Fibroblast of skin of left biceps (primary cell): ENCODE measurements at places on chromosomes 2 and 18.
A peak's percentile ranks its signal among the peaks of the same experiment; 100 is the strongest.

- DNase-seq: no peak
These were observed 2.1 kb downstream of the RRM2 start for GRCh38 chr2:10124538-10125045.

DNA sequence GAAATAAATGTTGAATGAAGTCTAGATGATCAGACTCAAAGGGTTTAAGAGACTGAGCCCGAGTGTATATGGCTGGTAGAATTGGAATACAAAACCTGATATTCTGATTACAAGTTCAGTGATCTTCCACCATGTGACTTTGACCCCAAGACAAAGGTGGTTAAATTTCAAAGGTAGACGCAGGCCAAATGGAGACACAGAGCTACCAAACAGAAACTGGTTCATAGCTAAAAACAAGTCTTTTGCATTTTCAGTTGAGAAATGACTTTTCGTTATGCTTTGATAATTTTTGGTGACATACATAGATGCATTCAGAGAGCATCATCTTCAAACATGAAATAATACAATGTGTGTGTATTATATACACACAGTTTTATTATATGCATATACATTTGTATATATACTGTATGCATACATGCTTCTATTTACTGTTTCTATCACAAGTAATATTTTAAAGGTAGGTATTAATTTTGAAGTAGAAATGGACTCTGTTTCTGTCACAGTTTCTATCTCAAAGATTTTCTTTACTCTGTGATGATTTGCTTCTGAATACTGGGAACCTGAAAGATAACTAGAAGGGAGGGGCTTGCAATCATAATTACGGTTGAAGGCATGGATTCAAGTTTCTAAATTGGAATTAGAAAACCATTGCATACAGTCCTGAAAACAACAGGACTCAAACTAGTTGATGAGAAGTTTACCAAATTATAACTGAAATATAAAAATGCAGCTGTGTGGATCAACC, 142.3 kb downstream of the ABCA12 start:
- DNase-seq: no peak

DNA sequence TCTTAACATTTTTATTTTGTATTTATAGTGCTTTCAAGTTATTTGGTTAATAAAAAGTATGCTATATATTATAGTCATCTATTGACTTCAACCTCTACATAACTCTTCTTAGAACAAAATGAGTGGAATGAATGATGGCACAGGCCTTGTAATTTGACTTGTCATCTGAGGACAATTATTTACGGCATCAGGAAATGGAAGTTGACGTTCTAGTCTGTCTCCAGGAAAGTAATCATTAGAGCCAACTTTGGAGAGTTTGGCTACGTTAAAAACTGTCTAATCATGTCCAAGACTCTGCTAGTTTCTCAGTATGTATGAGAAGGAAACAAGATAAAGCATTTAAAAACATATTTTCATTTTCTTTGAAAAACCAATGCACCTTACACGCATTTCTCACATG, 353.6 kb downstream of the ARHGAP15 start:
- DNase-seq: no peak

- DNase-seq: no peak
These were observed 180.9 kb upstream of the ALKAL2 start for GRCh38 chr2:468648-469336.

GRCh38 chr2:151757861-151758260, 23.6 kb upstream of the NEB start:
- no peak for DNase-seq

- no peak for DNase-seq
These were observed 53.0 kb downstream of the GRB14 start for GRCh38 chr2:164568317-164568716.

- DNase-seq: peak; percentile 73
These were observed 15.2 kb upstream of the DNPEP start for GRCh38 chr2:219402665-219403515.

GRCh38 chr2:241531161-241531722, 22.9 kb upstream of the STK25 start:
- DNase-seq: no peak

DNA sequence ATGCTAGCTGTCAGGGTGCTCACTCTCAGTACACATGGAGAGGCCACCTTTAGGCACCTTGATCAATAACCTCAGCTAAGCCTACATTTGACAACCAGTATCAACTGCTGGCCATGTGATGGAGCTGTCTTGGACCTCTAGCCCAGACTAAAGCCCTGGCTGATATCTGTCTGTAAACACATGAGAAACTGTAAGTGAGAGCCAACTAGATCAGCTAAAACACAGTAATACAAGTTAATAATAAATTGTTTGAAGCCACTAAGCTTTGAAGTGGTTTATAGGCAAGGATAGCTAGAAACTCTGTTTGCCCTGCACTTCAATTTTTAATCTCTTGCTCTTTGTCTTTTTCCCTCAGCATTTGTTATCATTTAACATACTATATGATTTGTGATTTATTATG, 407.1 kb downstream of the SPAG16 start:
- DNase-seq: no peak

DNA sequence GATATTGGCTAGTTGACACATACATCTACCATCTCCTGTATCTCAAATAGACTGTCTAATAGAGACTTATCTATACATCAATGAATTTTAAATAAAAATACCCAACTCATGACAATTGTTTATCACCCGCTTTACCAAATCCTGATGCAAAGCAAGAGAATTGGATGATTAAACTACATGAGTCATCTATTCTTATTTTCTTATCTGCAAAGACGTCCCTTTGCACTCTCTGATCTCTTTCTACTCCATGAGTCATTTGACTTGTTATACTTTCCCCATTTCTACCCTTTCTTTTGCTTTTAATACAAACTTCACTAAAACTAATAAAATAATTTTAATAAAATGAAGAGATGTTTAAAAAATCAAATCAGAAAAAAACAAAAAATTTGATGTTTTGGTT, 261.7 kb upstream of the MAP2 start:
- no peak for DNase-seq

DNA sequence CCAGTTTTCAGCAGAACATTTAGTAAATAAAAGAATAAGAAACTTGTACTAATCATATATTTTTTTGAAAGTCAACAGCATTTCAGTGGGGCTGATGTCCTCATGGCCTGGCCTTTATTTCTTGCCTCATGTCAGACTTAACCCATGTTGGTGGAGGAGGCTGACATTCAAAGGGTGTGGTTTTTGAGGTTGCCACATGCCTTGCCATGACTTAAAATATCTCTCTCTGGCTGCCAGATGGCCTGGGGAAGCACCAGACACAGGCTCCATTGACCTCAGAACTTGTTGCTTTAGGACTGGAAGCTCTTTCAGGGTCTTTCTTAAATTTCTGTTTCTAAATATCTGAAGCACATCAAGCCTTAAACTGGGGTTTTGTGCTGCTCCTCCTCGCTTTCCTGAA, 32.5 kb upstream of the CD28 start:
- no peak for DNase-seq

GRCh38 chr2:200747668-200748618, 63.8 kb upstream of the BZW1 start:
- peak; percentile 66 for DNase-seq

DNA sequence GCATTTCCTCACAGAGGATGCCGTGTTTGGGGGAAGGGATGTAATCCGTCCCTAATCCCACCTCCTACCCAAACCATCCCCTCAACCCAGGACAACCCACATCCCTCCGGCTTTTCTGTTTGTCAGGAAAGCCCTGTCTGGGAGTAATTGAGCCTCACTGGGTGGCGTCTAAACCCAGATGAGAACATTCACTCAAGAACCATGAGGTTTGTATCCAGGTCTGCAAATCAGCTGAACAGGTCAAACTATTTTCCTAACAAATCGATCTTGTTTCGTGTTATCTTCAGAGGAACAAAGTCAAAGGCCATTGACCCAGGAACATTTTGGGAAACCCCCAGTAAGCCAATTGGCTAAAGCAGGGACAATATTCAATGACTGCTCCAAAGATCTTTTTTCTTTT, 25.7 kb downstream of the CYP27C1 start:
- no peak for DNase-seq

- no peak for DNase-seq
These were observed 18.5 kb upstream of the NPAS2 start for GRCh38 chr2:100801402-100801801.
